Occipital lobe (tissue), 3 donors: ENCODE measurements at places on chromosomes 6 and 20.

DNA sequence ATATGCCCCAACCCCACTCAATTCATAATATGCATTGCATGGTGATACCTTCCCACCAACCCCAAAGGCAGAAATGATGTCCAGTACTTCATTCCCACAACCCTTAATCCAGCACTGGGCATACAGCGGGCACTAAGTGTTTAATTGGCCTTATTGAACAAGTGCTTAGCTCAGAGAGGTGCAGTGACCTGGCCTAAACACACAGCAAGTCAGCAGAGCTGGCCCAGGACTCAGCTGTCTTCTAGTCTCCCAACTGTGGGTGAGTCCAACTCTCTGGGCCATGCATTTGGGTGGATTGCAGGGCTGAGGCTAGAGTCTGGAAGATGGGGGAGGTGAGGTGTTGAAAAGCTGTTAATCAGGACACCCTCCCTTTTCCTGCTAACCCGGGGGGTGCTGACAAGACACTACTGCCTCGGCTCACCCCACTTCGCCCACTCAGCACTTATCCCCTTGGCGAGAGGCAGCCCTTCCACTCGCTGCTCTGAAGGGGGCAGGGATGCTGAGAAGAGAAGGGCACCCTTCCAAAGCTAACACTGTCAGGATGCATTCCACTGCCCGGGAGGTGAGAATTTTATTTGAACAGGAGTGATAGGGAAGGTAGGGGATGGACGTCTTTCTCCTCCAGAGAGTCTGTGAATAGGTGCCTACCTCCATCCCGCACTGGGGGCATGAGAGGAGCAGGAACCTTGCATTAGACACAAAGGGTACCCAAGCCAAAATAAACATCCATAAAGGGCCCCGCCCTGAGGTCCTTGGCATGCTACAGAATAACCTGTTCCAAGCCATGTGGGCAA, 14.2 kb downstream of the KCNK5 start:
- no peak for DNase-seq

DNA sequence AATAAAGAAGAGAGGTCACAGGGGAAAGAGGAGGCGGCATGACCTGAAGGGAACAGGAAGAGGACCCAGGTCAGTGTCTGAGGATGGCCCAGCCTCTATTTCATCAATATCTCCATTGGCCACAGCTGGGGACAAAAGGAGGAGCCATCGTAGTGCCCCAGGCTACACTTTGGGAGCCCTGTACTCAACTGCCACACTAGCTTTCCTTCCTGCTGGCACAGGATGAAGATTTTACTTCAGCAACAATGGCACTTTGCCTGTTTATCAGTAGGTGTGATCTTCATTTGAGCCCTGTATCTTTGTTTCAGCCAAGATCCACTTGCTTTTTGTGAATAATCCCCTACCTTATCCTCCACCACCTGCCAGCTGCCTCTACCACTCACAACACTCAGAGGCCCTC, 35.4 kb upstream of the RCAN2 start:
- DNase-seq: no peak

GRCh38 chr6:29813809-29814208, 13.8 kb upstream of the HLA-G start:
- no peak for DNase-seq

DNA sequence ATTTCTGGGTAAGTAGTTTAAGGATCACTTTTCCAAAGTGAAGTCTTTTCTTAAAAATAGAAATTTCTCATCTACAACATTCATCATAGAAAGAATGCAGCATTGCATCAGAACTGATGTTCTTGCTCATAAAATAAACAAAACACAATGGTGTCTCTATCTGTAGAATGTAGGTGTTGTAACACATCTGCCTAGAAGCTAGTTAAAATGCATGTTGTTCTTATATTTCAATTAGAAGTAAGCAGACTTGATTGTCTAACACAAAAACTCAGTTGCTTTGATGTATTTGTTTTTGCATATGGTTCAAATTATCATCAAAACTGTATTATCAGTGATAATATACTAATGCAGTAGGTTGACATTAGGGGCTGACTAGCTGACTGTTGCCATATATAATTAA, 654.7 kb upstream of the FLRT3 start:
- DNase-seq: no peak

- no peak for DNase-seq
Observed at GRCh38 chr6:1864496-1864895, 254.8 kb downstream of the FOXC1 start.

GRCh38 chr6:140480852-140481251, 1106.4 kb upstream of the CITED2 start:
- DNase-seq: no peak

DNA sequence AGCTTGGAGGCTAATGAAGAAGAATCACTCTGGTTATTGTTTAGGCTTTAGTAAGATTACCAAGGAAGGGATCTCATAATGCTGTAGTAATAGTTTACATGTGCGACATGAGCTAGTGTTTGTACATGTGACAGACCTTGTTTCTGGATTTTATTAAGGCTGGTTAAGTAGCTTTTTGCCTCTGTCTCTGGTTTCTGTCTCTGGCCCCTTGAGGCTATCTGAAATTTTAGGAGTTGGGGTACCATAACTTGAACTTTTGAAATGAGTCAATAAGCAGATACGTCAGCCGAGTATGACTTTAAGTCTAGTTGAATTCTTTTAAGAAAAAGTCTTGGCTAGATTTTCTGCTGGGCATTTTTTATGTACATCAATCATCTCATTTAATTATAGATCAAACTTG, 9.5 kb downstream of the CBFA2T2 start:
- no peak for DNase-seq

- no peak for DNase-seq
Observed at GRCh38 chr6:20879526-20879925, 345.3 kb downstream of the CDKAL1 start.

GRCh38 chr6:82891076-82891475, 174.6 kb downstream of the UBE3D start:
- DNase-seq: no peak

DNA sequence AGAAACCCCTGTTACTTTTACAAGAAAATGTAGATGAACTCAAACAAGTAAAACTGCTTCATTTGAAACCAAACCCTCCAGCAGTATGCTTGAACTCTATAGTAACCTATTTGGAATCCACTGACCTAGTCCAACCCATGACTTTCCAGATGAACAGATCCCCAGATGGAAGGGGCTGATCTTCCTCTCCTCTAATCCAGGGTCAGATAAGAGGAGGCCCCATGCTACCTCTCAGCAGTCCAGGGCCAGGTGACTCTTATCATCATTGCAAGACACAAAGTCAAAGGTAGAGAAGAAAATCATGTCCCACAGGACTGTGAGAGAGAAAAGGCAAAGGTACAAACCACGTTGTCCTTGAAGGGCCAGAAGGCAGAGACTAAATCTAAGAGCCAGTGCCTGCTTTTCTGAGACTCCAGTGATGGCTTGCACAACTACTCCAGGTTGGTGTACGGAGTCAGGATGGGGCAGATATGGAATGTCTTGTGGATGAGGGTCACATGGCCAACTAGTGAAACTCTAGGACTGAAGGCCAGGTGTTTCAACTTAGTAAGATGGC, 81.4 kb upstream of the MYLIP start:
- no peak for DNase-seq

- DNase-seq: no peak
Observed at GRCh38 chr6:100664274-100665040, 199.7 kb upstream of the SIM1 start.

GRCh38 chr6:75280131-75280855, 4.3 kb downstream of the TMEM30A start:
- DNase-seq: no peak

DNA sequence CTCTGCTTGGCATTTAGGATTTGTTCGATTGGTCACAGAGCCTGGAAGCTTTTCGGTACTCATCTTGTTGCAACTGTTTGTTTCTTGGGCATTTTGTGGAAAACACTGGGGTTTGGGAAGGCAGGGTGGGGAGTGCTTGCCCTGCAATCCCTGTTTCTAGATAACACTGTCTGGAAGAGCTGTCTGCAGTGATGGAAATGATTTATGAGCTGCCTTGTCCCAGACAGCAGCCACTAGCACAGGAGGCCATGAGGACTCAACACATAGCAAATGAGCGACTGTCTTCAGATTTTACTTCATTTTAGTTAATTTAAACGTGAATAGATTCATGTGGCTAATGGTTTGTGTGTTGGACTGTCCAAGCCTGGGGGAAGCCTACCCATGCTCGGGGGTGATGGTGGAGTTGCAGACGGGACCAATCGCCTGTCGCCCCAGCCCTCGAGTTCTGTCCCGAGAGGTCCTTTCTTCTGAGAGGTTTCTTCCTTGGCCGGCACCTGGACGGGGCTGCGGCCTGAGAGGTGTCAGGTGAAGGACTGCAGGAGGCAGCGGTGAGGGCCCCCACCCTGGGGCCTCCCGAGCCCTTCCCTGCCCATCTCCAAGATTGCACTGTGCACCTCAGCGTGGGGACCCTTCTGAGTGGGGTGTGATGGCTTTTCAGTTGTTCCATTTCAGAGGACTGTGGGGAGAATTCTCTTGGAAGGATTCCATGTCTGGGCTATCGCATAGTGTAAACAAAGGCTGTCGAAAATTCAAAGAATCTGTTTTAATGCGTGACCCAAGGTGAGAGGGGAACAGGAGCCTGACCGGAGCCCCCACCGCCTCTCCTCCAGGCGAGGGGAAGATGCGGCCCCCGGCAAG, 55.4 kb downstream of the SMOC2 start:
- DNase-seq: no peak

DNA sequence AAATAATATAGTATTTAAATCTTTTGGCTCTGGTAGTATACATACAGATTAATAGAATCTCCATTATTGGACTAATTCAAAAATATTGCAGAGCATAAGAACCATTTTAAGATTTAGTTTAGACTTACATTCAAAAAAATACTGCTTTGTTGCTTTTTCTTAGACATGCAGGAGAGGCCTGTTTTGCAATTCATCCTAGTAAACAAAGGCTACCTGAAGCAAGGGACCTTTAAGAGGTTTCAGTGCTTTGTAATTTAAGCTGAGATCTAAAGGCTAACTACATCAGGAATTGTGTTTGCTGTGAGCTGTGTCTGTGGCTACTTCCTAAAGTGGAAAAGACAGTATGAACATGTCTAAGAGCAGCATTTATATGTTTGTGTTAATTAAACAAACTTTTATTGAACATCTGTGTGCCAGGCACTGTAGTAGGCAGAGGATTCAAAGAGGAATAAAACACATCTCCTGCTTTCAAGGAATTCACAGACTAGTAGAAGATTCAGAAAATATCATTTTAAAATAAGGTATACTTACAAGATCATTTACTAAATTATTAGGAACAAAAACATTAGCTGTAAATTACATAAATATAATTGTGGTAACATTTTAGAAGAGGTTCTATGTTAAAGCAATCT, 29.1 kb upstream of the CALHM6 start:
- DNase-seq: no peak

GRCh38 chr6:40251637-40252300, 317.5 kb upstream of the MOCS1 start:
- no peak for DNase-seq
